ENCODE measurements at places on chromosomes 3 and 15. TPM values are rescaled to one million over a fixed set of nuclear protein-coding genes. Genes with fewer than 3 reads are reported as not detected.

The PPM1M gene
- total RNA-seq, result 6.5 TPM

The CPB1 gene
- not detected for total RNA-seq

The BOC gene
- 0.27 TPM for total RNA-seq

The SAMMSON gene
- total RNA-seq, result not detected

The HCLS1 gene
- total RNA-seq, result 82.7 TPM

The EFCAB12 gene
- not detected for total RNA-seq

The ACTC1 gene
- not detected for total RNA-seq

The OR5K2 gene
- not detected for total RNA-seq

Data from mammary microvascular endothelial cell (primary cell).